ENCODE measurements at places on chromosomes 3 and 15. TPM values are rescaled to one million over a fixed set of nuclear protein-coding genes. Genes with fewer than 3 reads are reported as not detected.

DNA sequence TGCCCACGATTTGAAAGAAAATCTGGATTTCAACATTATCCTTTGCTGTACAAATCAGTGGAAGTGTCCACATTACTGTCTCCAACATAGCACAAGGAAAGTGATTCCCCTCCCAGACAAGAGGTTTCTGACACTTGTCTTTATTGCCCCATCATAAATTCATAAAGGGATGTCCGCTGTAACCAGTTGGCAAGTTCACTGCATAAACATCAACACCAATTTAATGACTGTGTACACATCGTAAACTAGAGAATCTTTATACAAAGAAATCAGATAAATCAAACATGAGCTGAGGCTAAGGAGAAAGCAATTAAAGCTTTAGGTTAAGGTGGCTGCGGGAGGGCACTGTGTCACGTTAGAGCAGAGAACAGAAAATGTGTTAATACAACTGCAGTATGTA is 129.8 kb downstream of the MEIS2 start:
- no peak for DNase-seq

- no peak for DNase-seq
These were observed 5.2 kb upstream of the YEATS2 start for GRCh38 chr3:183692436-183692835.

DNA sequence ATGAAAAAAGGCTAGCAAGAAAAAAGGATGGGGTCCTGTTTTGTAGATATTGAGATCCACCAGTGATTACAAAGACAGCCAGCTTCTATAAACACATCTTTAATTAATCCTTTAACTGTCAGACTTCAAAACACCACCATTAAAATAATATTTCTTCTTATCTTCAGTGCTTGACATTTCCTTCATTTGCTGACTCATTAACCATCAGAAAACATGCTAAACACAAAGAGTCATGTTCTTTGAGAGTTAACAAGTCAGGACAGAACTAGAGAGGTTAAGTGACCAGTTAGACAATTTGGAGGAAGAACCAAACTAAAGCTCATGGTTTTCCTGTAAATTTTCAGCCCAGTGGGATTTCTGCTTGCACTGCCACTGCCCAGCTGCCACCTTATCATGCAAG is 111.4 kb downstream of the MEIS2 start:
- no peak for DNase-seq

Gene IQCF5
- not detected for polyA plus RNA-seq
